LNCaP clone FGC (cell line): ENCODE measurements at places on chromosomes 12 and 14.
A peak's percentile ranks its signal among the peaks of the same experiment; 100 is the strongest.

DNA sequence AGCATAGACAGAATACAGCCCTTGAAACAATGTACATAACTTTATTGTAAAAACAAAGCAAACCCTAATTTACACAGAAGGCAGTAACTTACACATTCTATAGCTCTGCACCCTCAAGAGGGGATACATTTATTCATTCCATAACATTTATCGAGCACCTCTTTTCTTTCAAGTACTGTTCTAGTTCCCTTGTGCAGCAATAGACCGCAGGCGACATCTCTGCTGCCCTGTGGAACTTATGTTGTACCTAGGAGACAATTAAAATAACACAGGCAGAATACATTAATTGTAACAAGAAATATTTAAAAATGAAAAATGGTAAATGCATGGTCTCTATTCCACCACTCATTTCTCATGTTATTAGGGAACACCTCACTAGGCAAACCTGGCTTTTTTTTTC lies 1.4 kb upstream of the ARHGDIB start:
- DNase-seq = no peak

- no peak for DNase-seq
Measured at GRCh38 chr12:24630446-24630845, 318.5 kb downstream of the BCAT1 start.

DNA sequence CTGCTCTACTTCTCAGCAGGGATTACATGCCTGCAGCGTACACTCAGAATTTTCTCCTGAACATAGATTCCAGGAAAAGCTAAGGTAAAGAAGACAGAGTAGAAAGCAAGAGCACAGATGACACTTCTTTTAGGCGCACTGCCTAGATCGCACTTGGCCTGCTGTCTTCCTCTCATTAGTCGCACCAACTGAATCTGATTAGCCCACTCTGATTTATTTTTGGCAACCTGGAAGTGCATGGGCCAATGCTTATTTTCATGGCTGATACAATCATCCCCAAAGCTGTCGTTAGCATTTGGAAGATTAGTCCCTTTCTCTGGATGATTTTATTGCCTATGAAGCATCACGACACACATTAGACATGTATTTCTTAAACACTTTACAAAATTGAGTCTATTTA lies 152.5 kb downstream of the PTPRO start:
- DNase-seq = no peak

DNA sequence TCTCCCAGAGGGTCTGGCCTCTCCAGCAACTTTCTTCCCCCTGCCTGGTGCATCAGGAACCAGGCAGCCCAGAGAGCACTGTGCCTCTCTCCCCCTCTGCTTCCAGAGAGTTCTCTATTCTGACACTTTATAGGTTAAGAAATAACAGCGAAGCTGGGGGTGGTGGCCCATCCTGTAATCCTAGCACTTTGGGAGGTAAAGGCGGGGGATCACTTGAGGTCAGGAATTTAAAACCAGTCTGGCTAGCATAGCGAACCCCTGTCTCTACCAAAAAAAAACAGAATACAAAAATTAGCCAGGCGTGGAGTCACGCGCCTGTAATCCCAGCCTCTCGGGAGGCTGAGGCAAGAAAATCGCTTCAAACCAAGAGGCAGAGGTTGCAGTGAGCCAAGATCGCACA lies 58.3 kb downstream of the ESRRB start:
- DNase-seq = no peak

- DNase-seq = no peak
Measured at GRCh38 chr12:54411391-54412241, 7.5 kb downstream of the ITGA5 start.

GRCh38 chr14:65750906-65751305 lies 338.4 kb downstream of the FUT8 start:
- DNase-seq = no peak

DNA sequence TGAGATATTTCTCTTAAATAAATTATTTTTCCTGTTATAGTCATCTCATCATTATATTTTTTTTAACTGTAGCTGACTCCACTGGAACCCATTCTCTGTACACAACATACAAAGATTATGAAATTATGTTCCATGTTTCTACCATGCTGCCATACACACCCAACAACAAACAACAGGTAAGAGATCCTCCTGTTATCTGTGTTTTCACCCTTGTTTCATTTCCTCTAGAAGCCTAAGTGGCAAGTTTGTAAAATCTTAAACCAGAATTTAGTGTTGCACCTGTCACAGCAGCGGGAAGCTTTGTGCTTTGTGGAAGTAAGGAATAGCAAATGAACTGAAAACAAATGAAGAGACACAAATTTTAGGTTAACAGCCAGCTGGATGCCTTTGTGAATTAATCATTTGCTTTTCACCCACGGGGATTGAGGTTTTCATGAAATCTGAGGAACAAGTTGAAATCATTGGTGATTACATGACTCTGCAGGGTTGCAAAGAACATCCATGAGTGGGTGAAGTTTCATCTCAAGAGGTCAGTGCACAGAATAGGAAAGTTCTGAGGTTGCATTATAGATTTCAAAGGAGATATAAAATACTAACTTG lies 273.9 kb upstream of the RGS6 start:
- no peak for DNase-seq

DNA sequence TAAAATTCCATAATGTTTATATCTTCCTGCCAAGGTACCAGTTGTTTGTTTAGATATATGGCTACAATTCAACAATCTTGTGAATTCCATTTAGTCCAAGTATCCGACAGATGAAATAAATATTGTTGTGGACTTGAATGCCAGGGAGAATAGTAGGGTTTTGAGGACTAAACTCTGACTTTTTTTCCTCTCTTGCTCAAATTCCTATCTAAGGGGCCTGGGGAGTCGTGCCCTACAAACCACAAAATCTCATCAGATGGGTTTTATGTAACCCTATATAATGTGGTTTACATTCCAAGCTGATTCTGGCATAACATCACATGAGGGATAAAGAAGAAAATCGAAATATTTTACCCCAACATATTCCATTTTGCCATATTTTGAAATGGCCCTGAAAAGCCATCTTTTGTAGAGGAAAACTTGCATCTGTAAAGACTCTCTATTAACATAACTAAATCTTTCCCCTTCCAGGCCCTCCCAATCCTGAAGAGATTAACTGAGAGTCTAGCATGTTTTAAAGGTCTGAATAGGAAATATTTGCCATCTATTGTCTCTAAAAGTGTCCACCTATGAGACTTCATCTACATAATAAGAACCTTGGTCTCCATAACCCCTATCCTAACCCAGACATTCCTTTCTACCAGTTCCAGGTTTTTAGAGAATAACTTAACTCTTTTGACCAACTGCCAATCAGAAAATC lies 184.7 kb upstream of the KITLG start:
- no peak for DNase-seq

DNA sequence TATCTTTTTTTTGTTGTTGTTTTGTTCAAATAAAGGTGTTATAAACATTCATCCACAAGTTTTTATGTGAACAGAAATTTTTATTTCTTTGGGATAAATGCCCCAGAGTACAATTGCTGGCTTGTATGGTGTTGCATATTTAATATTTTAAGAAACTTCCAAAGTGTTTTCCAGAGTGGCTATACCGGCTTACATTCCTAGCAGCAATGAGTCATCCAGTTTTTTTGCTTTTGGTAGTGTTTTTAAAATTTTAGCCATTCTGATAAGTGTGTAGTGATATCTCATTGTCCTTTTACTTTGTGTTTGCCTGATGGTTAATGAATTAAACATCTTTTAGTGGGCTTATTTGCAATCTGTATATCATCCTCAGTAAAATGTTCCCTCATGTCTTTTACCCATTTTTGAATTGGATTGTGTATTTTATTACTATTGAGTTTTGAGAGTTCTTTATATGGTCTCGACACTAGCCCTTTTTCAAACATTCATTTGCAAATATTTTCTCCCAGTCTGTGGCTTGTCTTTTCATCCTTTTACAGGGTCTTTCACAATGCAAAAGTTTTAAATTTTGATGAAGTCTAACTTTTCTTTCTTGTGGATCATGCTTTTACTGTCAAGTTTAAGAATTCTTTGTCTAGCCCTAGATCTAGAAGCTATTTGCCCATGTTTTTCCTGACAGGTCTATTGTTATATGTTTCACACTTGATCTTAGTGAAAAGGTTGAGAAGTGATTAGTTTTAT lies 29.5 kb downstream of the PPP4R4 start:
- DNase-seq = no peak

GRCh38 chr14:99224116-99224910 lies 47.7 kb downstream of the BCL11B start:
- DNase-seq = no peak

GRCh38 chr14:106308839-106309389 lies 782.5 kb downstream of the TMEM121 start:
- no peak for DNase-seq

DNA sequence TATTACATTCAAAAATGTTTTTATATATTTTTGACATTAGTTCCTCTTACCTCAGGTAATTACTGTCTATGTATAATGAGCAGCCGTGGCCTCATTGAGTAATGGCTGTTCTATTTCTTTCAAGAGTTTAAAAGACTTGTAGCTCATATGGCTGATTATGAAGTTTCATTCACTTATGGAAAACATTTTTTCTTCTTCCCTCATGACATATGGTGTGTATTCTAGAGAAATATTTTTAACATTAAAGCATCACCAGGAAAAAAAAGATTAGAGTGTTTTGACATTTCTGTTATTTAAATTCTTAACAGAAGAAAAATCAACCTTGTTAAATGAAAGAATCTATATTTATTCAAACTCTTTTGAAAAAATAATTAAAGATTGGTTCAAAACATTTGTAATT lies 422.4 kb downstream of the TMEM117 start:
- no peak for DNase-seq

GRCh38 chr12:24198070-24198469 lies 248.6 kb upstream of the SOX5 start:
- no peak for DNase-seq

- DNase-seq = no peak
Measured at GRCh38 chr12:41467591-41468325, 279.6 kb downstream of the PDZRN4 start.

GRCh38 chr14:76769636-76770292 lies 8.5 kb downstream of the VASH1 start:
- DNase-seq = no peak

GRCh38 chr12:75969768-75970167 lies 61.8 kb downstream of the PHLDA1 start:
- DNase-seq = no peak

- no peak for DNase-seq
Measured at GRCh38 chr12:56763753-56764657, 881 bp downstream of the HSD17B6 start.

GRCh38 chr12:132178801-132179401 lies 34.6 kb downstream of the NOC4L start:
- peak; percentile 56 for DNase-seq

DNA sequence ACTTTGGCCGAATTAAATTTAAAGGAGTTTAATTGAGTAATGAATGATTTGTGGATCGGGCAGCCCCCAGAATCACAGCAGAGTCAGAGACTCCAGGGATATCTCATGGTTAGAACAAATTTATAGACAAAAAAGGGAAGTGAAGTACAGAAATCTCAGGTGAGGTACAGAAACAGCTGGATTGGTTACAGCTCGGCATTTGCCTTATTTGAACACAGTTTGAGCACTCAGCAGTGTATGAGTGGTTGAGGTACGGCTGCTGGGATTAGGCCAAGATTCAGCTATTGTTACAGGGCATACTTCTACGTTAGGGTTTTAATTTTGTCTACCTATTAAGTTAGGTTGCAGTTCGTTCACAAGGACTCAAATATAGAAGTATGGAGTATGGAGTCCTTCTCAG lies 23.3 kb downstream of the CCDC38 start:
- DNase-seq = no peak

DNA sequence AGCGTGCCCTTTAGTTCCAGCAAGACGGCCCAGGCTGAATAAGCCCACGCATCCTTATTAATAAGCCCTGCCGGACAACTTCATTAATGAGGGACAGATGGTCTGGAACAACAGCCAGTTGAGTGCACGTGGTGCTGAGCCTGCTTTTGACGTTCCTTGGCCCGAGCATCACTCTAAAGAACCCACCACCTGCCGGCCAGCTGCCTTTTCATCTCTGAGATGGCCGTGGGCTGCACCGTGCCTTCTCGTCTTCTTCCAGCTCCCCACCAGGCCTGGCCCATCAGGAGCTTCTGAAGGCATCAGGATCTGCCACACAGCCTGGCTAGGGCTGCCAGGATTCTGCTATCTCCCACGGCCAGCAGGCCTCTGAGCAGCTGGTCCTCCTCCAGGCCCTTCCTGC lies 80.0 kb downstream of the AACS start:
- no peak for DNase-seq

GRCh38 chr14:92886337-92886736 lies 36.6 kb upstream of the CHGA start:
- no peak for DNase-seq

DNA sequence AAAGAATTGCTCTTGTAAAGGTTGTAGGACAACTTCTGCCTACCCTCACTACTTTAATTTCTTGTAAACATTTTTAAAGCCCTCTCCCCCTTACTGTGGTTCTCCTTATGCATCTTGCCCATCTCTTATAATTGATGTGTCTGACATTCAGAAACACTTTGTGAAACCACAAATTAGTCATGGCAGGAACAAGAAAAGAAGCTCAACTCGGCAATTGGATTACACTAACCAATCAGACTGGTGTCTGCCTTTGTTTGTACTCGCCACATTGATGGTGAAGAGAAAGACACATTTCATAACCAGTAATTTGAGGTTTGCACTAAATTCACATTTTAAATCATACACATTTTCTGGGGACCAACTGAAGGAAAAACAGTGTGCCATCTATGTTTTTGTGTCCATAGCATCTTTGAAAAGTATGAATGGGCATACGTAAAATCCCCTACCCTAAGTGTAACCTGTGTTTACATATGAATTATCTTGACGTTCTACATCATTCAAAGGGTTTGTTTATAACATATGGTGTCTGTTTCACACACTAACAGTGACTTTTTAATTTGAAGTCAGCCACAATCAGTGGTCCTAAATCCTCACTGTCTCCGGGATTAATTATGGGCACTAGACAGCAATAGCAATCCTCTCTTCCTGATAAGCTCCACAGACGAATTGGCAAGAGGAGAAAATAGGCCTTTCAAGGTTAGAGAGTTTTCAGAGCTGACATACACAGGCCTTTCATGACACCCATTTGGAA lies 49.9 kb downstream of the OTX2 start:
- no peak for DNase-seq

DNA sequence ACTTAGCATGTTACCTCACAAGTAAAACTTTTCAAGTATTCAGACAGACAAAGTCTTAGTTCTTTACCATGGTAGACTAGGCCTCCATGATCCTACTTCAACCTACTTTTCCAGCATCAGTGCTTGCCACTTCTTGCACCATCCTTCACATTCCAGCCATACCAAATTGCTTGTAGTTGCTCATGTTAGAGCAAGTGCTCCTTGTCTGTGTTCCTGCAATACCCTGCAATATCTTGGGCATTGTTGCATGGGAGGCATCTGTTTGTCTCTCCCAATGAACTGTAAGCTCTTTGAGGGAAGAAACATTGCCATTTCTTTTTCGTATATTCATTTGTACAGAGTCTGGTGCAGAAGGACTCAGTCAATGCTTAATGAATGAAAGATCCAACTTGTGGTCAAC lies 78.0 kb downstream of the SRGAP1 start:
- no peak for DNase-seq

- DNase-seq = peak; percentile 93
Measured at GRCh38 chr14:65412032-65412846, at the start of gene FUT8. Gene FUT8, plus strand, starts transcription at chr14:65412730. Its CDS starts 148,834 bp downstream, at chr14:65561564.
